ENCODE measurements at places on chromosomes 1 and 21.

- no peak for DNase-seq
Observed at GRCh38 chr1:55885619-55886018, 670.5 kb upstream of the USP24 start.

DNA sequence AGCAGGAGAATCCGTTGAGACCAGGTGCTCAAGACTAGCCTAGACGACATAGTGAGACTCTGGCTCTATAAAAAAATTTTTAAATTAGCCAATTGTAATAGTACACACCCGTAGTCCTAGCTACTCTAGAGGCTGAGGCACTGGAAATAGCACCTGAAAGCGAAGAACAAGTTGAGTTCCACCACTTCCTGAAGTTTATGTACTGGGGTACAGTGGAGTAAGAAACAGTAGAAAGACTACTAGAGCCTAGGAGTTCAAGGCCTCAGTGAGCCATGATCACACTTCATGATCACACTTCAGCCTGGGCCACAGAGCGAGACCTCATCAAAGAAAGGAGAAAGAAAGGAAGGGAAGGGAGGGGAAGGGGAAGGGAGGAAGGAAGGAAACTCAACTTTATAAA is 19.8 kb downstream of the RSBN1 start:
- DNase-seq, result no peak

DNA sequence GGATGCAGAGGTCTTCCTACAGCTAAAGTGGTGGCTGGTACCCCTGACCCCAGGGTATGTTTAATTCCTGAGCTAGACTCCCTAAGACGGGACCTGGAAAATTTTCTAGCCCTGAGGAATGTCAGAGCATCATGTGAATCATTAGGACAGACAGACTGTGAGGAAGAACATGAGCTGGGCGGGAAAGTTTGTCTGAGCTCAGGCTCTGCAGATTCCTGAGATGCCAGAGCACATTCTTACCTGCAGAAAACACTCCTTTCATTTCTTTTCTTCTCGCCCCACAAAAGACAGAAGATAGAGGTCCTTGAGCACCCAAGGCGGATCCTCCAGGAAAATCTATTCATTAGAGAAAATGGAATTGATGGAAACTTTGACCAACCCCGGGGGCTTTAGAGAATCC is 6.5 kb downstream of the CAPN2 start:
- no peak for DNase-seq

DNA sequence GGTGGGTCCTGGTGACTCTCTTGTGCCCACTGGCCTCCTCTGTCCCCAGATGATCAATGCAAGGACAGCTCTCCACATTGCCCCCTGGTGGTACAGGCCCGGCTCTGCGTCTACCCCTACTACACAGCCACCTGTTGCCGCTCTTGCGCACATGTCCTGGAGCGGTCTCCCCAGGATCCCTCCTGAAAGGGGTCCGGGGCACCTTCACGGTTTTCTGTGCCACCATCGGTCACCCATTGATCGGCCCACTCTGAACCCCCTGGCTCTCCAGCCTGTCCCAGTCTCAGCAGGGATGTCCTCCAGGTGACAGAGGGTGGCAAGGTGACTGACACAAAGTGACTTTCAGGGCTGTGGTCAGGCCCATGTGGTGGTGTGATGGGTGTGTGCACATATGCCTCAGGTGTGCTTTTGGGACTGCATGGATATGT is 10.8 kb downstream of the ADAMTSL4 start:
- DNase-seq, result peak; percentile 85

- DNase-seq, result peak; percentile 96
Observed at GRCh38 chr1:23562137-23562876, 3.0 kb upstream of the ID3 start.

- DNase-seq, result no peak
Observed at GRCh38 chr1:62196086-62196690, 1.5 kb downstream of the L1TD1 start.

Data from gastrocnemius medialis (tissue), 4 donors.